NCI-H2081 (cell line): ENCODE measurements at places on chromosomes 11 and 22.

DNA sequence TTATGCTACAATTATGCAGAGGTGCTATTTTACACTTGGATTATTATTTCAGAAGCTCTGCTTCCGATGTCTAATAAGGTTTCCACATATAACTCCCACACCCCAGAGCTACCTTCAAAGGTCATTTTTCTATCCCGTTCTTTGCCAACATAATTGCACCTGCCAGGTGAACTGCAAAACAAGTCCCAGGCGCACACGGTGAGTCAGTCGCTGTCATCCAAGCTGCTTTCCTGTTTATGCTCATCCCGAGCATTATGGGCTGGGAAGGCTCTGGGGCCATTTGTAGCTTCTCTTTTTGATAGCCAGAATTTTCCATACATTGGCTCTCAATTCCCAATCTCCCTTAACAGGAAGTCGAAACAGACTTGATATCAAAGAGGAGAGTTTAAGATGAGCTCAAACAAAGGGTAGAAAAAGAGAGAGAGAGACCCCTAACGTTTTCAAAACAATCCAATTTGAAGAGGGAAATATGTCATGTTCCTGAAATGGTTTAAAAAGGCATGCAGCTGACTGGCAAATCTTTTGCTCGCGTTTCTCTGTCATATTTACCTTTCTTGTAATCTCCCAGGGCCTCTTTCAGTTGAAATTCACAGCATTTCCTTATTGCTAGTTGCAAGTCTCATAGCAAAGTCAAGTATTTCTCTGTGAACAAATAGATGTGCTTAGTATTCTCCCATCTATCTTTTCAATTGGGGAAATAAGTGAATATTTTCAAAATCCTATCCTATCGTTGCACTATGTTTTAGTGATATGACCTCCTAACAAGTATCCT lies 815.9 kb downstream of the KCNA4 start:
- DNase-seq: peak; percentile 45

- no peak for DNase-seq
Measured at GRCh38 chr11:47448566-47449427, at the start of gene RAPSN. RAPSN (minus strand) TSS chr11:47449136; CDS start chr11:47448964, 172 bp downstream.

DNA sequence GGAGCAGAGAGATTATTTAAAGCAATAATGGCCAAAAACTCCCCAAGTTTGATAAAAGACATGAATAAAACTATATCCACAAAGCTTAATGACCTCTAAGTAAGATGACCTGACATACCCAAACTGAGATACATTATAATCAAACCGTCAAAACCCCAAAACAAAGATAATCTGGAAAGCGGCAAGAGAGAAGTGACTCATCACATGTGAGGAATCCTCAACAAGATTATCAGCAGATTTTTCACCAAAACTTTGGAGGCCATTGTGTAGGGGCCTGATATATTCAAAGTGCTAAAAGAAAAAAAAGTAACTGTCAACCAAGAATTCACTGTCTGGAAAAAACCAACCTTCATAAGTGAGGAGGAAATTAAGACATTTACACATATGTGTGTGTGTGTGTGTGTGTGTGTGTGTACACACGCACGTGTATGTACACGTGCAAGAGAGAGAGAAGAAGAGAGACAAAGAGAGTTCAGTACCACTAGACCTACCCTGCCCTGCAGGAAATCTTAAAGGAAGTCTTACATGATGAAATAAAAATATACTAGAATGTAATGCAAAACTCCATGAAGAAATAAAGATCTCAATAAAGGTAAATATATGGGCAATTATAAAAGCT lies 752.4 kb downstream of the NELL1 start:
- DNase-seq: no peak

DNA sequence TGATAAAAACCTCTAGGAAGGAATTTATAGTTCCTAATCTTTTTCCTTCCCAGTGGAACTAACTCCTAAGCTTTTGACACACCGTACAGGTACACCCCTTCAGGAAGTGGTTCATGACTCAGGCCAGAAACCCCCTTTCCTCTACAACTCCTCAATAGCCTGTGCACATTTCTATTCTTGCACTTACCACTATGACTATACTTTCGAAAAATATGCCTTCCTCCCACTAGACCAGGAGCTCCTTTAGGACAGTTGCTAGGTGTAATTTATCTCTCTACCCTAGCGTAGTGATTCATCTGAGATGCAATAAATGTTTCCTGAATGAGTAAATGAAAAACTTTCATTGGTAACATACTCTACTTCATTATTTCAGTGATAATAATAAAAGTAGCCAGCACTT lies 14.5 kb downstream of the MAP6 start:
- DNase-seq: no peak

DNA sequence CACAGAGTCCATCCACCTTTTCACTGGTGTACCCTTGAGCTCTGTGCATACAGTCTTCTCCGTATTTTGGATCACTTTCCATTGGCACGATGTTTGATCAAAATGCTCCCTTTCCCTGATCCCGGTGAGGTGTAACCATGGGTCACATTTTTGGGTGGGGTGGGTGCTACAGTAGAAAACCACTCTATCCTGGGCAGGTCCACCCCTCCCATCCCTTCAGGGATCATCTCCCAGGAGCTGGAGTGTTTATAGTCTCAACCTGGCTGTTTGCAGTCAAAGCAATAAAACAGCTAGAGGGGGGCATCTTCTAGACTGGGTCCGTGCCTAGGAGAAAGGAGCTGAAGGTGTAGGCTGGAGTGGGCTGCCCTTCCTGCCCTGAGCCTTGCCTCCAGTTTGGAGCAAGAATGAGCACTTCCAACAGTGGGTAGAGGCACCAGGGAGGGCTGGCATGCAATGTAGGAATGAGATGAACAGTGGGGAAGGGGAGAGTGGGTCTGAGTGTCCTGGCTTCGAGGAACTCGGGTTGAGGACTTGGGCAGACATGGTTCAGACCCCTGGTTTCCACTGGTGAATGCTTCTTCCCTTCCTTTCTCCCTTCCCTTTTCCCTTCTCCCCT lies 38.8 kb downstream of the RNF141 start:
- no peak for DNase-seq

DNA sequence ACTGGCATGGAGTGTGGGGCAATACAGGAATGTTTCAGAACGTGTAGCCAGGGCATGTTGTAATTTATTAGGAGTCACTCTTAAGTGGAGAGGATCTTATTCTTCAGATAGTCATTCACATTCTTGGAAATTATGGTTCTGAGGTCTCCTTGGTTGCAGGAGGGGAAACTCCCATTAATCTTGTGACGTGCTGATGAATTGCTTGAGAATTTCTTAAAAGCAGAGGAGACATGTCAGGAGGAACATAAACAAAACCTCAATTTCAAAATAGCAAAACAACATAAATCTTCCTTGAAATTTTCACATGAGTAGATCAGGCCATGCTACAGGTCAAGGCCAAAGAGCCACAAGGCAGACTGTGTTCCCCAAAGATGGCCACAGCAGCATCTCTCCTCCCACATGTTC lies 50.4 kb downstream of the ADM start:
- DNase-seq: no peak

GRCh38 chr11:111230122-111230465 lies 15.4 kb upstream of the POU2AF2 start:
- no peak for DNase-seq

DNA sequence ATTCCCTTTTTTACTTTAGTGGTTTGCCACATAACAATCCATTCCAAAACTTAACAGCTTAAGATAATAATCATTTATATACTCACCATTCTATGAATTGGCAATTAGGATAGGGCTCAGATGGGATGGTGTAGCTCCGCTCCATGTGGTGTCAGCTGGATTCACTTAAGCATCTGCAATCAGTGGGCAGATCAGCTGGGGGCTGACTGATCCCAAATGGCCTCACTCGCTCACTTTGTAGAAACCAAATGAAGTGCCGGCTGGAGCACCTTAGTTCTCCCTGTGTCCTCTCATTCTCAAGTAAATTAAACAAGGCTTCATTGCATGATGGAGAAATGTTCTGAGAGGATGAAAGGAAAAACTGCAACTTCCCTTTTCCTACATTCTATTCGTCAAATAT lies 161.4 kb downstream of the WT1 start:
- DNase-seq: no peak

DNA sequence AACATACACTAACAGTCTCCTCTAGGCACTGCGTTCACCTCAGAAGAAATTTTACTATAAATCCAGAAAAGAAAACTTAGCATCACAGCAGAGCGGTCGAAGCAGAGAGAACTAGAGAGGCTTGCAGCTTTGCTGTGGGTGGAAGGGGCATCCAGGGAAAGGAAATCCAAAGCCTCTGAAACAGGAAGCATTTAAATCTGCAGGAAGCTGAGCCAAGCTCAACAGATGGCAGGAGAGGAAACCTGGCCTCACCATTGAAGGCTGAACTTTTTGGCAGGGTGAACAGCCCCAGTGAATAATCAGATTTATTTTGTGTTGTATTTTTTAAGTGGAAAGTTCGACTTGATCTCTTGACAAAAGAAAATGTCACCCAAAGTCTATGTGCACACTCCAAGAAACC lies 858.1 kb downstream of the OPCML start:
- DNase-seq: peak; percentile 20

DNA sequence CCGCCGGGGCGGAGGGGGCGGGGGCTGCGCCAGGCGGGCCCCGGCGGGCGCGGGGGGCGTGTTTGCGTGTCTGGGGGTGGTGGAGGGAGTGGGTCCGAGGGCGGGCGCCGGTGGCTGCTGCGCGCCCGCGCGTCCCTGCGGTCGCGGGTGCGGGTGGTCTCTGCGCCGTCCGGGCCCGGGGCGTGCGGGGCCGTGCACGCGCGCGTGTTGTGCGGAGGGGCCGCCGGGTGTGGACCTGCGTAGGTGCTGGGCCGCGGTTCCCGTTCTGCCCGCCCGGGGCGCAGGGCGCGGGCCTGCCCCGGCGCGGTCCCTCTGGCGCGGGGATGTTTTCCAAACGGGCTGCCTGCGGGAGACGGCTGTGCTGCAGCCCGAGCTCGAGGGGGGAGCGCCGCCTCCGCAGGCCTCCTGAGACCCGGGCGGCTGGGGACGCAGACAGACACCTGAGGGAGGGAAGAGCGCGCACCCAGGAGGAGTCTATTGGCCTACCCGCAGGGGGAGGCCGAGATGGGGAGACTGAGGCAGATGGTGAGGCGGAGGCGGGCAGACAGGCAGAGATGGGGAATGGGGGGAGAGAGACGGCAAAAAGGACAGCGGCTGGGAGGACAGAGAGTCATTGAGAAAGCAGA lies 442 bp downstream of the PELI3 start:
- DNase-seq: no peak

GRCh38 chr11:119791701-119792151 lies 62.7 kb upstream of the NECTIN1 start:
- DNase-seq: peak; percentile 39

- DNase-seq: no peak
Measured at GRCh38 chr11:124801636-124802312, 1.6 kb upstream of the MSANTD2 start.

GRCh38 chr11:127451861-127452260 lies 451.3 kb upstream of the KIRREL3 start:
- no peak for DNase-seq

GRCh38 chr11:28919194-28919593 lies 811.0 kb downstream of the METTL15 start:
- no peak for DNase-seq

GRCh38 chr22:19875061-19875530 lies 20.4 kb upstream of the GNB1L start:
- DNase-seq: no peak

GRCh38 chr11:111538407-111539114 lies 2.0 kb upstream of the LAYN start:
- no peak for DNase-seq

- DNase-seq: no peak
Measured at GRCh38 chr11:117214404-117215110, 15.4 kb downstream of the TAGLN start.

DNA sequence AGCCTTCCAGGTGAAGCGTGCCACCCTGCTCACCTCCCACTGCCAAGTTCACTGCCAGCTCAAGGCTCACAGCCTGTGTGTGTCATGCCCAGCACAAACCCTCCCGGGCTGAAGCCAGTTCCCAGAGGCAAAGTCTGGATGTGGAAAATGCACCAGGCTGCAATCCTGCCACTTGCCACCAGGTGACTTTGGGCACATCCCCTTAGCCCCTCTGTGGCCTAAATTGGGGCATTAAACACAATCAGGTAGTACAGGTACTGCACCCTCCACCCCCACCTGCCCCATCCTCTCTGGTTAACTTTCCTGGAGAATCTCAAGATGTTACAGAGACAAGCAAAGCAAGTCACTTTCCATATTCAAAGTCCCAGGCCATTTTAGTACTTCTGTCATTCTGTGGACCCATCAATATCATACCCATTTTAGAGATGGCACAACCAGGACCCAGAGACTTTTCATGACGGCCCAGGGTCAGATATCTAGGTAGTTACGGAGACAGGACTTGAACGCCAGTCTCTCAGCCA lies 1.8 kb upstream of the RASD2 start:
- no peak for DNase-seq

GRCh38 chr11:45100339-45100738 lies 46.1 kb upstream of the PRDM11 start:
- peak; percentile 36 for DNase-seq

- DNase-seq: no peak
Measured at GRCh38 chr22:50078761-50079160, 6.5 kb downstream of the MLC1 start.

DNA sequence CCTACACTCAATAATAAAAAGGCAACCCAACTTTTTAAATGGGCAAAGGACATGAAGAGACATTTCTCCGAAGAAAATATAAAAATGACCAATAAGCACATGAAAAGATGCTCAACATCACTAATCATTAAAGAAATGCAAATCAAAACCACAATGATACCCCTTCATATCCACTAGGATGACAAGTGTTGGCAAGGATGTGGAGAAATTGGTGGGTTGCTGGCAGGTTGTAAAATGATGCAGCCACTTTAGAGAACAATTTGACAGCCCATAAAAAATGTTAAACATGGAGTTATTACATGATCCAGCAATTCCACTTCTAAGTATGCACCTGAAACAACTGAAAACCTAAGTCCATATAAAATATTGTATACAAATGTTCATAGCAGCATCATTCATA lies 73.2 kb upstream of the LMO2 start:
- DNase-seq: no peak

- no peak for DNase-seq
Measured at GRCh38 chr11:16789063-16789420, 50.6 kb downstream of the C11orf58 start.

GRCh38 chr11:18692941-18693760 lies 5.4 kb upstream of the TMEM86A start:
- DNase-seq: no peak

- no peak for DNase-seq
Measured at GRCh38 chr11:35307221-35307621, 112.1 kb downstream of the SLC1A2 start.

DNA sequence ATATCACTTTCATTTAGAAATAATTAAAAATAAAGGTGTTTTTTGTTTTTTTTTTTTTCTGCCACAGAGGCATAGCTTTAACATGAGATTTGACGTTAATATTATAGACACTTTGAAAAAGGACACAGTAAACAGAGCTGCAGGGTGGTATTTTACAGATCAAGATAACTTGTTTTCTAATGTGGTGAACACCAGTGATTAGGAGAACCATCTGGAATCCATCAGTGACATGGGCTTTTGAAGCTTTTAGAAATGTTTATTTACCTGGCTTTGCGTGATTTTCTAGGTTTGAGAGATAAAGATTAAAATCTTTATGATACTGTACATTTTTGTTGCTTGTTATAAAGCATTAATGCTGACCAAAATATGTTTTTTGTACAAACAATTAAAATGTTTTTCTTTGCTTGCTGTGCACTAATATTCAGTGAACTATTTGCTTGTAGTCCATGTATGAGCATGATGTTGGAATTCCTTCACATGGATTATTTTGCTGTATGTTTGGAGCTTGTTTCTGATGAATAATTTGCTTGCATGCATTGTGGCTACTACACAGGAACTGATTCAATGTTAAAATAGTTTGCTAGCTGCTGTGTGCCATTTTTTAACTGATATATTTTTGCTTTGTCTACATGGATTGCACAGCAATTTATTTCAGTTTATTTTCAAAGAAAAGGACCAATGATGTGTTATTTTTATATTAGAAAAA lies 352.1 kb upstream of the NARS2 start:
- DNase-seq: no peak
